ENCODE measurements at places on chromosomes 1 and 21.
A peak's percentile ranks its signal among the peaks of the same experiment; 100 is the strongest.

DNA sequence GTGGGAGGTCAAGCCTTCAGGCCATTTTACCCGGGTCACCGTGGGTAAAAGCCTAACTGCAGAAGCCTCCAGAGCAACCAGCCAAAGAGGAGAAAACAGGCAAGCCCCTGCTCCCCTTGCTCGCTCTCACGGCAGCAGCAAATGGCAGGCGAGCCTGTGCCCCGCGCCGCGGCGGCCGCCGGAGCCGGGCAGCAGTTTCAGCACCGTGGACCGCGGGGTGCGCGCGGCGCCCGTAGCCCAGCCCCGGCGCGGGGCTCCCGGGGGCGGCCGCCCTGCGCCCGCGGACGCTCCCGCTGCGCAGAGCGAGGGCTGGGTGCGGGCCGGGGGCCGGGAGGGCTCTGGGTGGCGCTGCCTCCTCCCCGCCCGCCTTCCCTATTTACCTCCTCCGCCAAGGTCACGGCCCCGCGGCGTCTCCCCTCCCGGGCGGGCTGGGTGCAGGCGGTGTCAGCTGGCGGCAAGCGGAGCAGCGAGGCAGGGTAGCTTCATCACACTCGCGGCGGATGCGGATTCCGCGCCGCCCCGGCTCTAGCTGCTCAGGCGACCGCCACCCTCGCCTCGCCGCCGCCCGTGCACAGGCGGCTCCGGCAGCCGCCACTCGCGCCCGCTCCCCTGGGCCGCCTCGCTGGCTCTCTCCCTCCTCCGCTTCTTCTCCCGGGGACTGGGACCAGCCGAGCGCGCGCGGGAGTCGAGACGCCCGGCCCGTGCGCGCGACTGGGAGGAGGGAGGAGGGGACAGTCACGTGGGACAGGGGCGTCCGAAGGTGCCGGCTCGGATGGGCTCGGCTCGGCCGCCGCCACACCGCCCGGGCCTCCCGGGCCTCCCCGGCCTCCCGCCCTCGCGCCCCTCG, at the start of gene RGS7:
TSS of gene RGS7 (minus strand) at position 687 of the 847 bp plus-strand sequence.
- DNase-seq, result peak; percentile 67

- no peak for DNase-seq
Measured at GRCh38 chr1:117661027-117661426, 55.2 kb downstream of the TENT5C start.

DNA sequence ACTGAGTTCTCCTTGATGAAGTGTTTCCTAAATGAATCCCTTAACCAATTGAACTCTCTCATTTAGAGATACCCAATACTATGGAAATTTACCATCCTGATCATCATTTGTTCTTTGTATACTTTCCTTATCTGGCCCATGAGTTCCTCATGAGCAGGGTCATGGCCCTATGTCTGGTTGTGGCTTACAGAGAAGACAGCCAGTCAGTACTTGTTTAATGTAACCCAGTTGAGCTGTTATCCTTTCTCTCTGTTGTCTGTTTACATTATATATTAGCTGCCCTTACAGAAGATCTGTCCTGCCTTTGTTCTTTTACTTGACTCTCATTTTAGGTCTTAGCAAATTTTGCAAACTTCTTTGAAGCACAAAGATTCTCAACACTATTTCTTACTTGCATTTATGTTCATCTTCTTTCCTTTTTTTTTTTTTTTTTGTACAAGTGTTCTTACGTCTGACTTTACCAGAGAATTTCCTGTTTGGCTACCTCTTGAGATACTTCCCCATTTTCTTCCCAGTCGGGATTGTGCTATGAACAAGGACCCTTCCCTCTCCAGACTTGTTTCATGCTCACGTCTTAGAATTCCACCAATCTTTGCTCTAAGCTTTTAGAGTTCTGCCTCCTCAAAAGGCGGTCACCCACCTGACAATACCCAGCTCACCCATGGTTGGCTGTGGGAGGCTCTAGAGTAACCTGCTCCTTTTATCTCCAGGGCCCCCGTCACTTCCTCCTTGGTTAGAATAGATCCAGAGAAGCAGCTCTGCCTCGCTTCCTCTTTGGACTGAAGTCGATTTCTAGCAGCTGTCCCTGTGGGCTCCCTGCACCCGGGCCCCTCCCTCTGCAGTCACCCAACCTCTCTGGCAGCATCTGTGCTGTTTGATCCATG, 53.6 kb upstream of the RUNX1 start:
- peak; percentile 20 for DNase-seq

GRCh38 chr1:43853161-43853921, 80.3 kb upstream of the ARTN start:
- DNase-seq, result no peak

GRCh38 chr1:36737038-36737555, 254.4 kb upstream of the CSF3R start:
- no peak for DNase-seq

DNA sequence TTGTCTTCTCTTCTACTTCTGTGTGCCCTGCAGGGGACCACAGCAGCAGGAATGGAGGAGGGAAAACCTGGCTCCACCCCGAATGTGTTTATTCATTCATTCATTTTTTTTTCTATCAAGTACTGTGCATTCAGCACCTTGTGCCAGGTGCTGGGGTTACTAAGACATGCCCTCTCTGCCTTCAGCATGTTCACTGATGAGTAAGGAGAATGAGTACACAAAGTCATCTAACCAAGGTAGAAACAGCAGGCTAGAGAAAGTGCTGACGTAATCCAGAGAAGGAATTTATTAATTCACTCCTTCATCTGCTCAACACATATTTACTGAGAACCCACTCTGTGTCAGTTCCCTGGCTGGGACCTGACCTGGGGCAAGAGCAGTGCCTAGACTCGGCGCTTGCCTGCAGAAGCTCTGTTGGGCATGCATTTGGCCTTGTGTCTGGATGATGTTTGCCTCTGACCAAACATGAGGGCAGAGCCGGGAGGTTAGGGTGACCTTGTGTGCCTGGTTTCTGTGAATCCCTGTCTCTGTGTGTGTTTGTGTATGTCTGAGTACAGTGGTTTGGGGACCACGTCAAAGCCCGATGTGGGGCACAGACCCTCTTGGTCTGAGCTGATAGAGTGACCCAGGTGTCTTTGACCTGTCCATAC, 3.3 kb upstream of the MYOG start:
- no peak for DNase-seq

DNA sequence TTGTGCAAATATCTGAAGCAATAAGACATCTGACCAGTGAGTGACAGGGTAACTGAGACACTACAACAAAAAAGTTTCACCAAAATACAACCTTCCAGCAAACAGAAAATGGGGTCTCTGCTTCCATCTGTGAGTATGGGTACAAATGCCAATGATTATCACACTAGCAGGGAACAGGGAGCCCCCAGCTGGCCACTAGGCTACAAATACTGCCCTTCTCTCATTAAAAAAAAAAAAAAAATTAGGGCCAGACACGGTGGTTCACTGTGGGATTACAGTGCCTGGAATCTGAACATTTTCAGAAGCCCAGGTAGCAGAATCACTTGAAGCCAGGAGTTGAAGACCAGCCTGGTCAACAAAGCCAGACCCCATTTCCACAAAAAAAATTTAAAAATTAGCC, 48.4 kb upstream of the EDARADD start:
- DNase-seq, result no peak

DNA sequence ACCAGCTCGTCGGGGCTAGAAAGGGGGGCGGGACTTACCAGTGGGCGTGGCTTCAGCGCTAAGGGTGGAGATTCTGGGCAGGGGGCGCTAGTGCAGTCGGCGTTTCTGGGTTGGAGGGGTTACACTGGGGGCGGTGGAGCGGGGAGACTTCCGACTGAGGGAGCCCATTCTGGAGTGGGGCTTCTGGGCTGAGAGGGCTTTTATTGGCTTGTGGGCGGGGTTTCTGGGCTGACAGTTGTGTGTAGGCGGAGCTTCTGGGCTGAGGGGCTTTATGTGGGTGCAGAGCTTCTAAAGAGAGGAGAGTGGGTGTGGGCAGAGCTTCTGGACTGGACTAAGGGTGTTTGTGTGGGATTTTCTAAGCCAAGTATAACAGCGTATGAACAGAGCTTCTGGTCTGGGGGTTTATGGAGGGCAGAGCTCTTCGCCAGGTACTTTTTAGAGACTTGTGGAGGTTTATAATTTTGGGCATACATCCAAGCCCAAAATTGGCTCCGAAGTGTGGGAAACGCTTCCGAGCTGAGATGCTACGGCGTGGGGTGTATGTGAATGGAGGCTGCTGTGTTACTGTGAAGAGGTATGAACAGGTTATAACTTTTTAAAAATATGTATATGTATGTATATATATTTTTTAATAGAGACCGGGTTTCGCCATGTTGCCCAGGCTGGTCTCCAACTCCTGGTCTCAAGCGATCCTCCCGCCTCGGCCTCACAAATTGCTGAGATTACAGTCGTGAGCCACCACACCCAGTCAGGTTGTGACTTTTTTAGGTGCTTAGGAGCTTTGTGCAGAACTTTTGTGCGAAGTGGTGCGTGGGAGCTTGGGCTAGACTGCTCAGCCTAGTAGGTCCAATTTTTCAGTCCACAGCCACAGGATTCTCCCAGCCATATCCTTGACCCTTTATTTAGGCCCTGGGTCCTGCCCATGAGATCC, 825 bp downstream of the TMEM39B start:
- DNase-seq, result no peak

DNA sequence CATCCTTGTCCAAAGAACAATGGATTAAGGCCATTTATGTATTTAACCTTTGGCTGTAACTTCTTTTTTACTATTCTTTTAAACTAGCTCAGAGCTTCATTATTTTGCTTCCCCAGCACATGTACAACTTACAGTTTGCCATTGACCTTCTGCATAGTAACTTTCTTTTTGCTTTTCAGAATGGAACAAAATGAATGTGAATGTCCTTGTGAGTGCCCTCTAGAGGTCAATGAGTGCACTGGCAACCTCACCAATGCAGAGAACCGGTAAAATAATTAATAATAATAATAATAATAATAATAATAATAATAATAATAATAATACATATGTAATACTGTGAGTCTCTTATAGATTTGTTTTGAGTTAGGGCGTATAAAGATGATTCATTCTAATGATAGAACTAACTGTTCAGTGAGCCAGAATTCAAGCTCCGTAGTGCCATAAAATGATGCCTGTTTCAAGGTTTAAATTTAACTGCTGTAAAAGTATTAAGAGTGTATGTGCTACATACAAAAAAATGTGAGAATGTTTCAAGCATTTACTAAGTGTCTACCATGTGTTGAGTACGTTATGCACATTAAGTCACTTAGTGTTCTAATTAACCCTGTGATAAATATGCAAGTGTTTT, 69.0 kb upstream of the RAVER2 start:
- peak; percentile 17 for DNase-seq

DNA sequence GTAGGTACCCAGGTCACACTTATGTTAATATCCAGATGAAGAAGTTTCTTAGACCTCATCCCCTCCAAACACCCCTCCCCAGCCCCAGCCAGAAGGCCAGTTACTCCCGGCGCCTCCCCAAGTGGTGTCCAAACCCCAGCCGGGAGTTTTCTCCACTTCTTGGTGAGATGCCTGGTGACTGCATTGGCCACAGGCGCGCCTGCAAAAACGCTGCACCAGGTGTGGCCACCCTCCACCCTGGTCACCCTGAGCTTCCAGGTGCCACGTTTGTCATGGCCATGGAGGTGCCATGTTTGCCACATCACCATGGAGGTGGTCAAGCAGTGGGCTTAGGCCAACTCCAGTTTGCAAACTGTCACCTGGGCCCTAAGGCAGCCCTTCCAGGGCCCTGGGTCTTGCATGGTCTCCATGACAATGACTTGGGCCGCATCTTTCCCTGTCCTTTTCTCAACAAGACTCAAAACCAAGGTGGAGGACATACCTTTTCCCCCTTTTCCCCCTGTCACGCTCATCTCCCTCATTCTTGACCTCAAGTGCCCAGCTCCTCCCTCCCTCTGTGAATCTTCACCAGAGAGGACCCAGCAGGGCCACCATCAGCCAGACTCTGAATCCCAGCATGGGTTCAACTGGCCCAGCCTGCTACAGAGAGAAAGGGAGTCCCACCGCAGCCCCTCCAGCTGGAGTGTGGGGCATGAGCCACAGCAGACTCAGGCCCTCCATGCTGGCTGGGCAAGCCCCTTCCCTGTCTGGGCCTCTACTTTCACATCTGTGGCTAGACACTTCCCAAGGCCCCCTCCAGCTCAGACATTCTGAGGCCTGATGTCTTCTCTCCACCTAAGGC, 125.9 kb upstream of the ZBTB40 start:
- no peak for DNase-seq

GRCh38 chr1:61644303-61644702, 80.6 kb downstream of the TM2D1 start:
- no peak for DNase-seq

- DNase-seq, result no peak
Measured at GRCh38 chr1:207017615-207018559, 14.7 kb downstream of the C1orf116 start.

DNA sequence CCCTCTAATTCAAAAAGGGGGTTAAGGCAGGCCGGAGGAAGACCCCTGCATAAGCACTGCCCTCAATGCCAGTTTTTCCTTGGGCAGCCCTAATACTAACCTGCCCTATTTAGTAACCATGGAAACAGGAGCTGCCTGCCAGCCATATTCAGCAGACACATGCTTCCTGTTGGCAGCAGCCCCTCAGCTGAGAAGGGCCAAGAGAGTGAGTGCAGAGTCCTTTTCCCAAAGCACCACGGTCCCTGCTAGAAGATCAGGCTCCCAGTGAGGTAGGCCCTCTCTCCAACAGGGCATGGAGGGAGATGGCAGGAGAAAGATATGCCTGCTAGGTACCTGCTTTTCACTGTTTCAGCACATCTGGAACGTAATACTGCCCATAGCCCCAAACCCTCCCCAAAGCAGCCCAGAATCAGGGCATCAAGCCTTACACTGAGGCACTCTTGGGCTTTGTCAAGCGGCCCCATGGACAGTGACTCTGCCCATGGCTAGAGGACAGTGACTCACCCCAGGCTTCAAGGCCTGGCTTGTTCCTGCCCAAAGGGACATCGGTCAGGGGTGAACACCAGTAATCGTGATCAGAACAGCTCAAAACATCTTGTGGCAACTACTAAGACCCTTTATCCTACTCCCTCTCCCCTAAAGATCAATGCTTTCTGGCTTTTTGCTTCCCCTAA, 64.5 kb downstream of the BCAR3 start:
- DNase-seq, result no peak

GRCh38 chr1:111249960-111250359, 22.4 kb downstream of the CHI3L2 start:
- no peak for DNase-seq

DNA sequence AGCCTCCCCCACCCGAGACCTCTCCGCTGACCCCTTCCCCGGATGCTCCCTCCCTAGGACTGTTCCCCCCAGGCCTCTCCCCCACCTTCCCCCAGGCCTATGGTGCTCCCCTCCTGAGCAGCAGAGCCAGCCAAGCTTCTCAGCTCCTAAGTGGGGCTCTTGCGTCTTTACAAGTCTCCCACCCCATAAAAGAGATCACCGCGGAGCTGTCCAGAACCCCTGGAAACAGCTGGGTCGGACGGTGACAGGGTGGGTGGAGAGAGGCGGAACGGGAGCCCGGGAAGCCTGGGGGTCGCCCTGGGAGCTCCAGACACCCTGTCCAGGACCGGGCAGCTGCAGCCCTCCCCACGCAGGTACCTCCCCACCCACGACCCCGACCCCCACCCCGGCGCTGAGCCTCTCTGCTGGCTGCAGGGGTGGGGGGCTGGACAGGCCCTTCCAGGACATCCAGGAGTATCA, 61.2 kb downstream of the WNT9A start:
- no peak for DNase-seq

- DNase-seq, result no peak
Measured at GRCh38 chr1:240116831-240117769, 25.4 kb downstream of the FMN2 start.

GRCh38 chr21:15204140-15204969, 139.6 kb upstream of the NRIP1 start:
- DNase-seq, result no peak

Measured in HuH-7 (cell line).